ENCODE measurements at places on chromosomes 2 and 18.

DNA sequence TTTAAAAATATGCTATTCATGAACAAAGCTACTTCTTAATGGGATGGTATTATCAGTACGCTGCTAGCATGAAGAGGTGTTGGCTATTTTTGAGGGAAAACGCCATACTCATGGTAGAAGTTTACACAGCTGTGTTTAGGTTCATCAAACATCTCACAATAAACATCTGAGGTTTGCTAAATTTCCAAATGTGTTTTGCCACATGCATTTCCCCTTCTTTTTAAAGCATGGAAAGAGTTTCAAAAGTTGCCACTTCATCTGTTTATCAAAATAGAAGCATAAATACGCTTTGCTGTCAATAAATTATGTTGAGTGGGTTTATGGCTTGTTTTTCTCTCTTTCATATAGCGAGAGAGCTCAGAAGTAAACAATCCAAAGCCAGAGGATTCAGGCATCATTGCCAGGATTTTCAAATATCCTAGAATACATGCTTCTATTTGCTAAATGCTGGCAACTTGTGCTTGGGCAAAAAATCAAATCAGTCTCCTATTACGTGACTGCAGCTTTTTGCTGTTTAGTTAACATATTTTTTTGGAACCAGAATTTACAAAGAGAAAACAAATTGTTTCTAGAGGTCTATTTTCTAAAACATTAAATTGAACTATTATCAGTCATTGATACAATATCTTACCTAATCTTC is 1919.9 kb upstream of the LRRTM1 start:
- DNase-seq = no peak

DNA sequence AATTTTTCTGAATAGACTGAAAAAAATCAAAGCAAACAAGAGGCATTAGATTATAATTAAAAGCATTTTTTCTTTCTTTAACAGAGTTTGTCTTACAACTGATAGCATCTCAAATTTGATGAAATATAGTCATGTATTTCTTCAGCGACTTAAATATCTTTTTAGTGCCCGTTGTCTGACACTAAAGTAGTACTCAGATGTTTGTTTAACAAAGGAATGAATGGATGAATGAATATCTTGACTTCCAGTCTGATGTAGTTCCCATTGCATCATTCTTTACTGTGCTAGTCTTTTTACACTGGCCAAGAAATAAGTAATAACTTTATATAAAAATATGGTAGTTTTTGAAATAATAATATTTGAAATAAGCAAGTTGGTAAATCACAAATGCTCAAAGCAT is 111.1 kb downstream of the TTC27 start:
- DNase-seq = no peak

GRCh38 chr2:69767034-69767433 is 25.1 kb downstream of the ANXA4 start:
- DNase-seq = no peak

DNA sequence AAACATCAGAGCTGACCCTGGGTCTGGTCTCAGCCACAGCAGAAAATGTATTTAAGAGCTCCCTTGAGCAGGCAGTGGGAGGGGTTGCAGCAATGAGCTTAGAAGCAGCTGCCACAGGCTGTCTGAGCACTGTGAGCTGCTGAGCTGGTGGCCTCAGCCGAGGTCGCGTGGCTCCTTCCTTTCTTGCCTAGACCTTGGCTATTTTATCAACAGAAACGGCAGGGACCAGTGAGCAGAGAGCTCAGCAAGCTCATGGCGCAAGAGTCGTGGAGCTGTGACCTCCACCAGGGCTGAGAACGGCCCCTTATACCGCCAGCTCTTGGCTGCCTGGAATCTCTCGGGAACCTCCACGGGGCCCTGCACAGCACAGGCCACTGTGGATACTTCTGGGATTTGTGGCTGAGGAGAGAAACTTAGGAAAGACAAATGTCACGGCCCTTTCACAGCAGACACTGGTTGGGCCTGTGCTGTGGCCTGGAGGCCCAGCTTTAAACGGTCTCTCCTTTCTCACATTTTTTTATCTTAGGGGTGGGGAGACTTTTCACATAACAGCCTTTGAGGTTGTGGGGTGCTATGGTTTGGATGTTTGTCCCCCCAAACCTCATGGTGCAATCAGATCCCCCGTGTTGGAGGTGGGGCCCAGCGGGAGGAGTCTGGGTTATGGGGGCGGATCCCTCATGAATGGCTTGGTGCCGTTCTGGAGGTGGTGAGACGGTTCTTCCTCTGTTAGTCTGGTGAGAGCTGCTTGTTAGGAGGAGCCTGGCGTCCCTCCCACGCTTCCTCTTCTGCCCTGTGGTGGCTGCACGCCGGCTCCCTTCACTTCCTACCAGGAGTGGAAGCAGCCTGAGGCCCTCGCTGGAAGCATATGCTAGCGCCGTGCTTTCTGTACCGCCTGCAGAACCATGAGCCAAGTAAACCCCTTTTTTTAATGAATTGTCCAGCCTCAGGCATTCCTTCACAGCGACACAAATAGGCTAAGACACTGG is 1.7 kb downstream of the ALLC start:
- DNase-seq = no peak

DNA sequence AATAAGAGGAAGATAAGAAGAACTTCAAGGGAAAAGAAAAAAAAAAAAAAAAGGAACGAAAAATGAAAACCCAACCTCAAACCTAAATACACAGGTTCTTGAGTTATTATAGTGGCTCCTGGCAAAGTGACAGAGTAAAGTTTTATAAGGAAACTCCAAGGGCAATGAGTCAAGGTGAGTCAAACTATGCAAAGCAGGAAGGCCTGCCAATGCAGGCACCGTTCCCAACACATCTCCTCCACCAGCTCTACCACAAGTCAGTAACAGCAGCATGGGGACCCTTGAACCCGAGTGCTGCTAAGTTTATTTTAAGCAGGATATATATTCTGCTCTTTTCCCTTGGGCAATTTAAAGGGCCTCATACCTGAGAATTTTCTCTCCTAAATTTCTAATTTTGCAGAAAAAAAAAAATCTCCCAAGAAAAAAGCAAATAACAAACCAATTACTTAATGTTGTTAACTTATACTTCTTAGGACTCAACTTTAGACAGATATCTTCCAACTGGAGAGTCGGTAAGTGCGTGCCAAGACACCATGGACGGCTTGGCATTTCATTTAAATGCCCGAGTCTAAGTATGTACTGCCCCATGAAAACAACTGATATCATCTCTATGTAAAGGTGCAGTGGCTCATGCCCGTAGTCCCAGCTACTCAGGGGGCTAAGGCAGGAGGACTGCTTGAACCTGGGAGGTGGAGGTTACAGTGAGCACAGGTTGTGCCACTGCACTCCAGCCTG is 75.7 kb upstream of the TFCP2L1 start:
- peak; percentile 63 for DNase-seq

GRCh38 chr2:70936979-70937811 is 1.5 kb downstream of the ATP6V1B1 start:
- DNase-seq = no peak

- DNase-seq = no peak
Observed at GRCh38 chr2:78035804-78036203, 513.6 kb upstream of the LRRTM4 start.

DNA sequence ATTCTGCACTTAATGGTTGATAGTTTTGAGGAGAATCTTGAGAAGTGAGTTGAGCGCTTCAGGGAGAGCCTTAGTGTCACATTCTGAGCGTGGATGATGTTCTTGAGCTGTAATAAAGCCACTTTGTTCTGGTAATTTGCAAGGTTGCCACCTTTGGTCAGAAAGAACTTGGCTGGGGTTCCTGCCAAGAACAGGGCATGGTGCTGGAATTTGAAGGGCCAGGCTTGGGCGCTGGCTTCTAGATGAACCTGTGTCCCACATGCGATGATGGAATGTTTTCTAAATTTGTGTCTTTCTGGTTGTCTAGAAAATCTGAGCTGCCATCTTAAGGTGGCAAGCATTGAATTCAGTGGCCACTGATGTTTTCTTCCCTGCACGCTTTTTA is 124.1 kb upstream of the EML6 start:
- no peak for DNase-seq

DNA sequence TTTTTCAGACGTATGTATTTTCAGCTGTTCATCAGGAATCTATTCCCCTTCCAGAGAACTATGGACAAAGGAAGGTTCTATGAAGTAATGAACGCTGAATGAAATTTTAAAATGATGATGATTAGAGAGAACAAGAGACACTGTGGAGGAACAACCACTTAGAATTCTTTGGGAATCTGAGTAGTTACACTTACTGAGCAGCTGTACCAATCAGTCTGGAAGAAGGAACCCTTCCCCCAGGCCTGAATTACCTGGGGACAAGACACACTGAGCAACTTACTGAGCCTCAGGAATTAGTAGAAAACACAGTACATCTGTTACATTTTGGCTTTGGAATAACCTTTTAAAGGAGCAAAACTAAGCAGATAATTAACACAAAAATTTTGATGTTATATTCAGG is 1.9 kb downstream of the MSTN start:
- no peak for DNase-seq

- no peak for DNase-seq
Observed at GRCh38 chr18:3427944-3428343, 22.0 kb upstream of the TGIF1 start.

DNA sequence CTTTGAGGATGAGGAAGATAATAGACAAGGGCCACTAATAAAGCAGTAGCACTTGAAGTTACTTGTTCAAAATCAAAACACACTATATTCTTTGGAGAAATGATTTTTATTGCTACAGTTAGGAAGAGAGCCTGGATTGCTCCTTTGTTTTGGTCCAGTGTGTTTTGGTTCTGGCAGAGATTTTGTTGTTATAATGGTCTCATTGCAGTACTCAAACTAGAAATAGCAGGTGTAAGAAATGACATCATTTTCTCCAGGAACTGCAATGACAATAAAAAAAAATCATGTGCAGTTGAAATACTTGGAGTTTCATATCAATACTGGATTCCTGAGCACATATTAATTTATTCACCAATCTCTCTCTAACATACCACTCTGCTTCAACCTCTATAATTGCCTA is 490.3 kb downstream of the CCDC85A start:
- no peak for DNase-seq

GRCh38 chr2:217223222-217223930 is 363.5 kb upstream of the TNP1 start:
- DNase-seq = peak; percentile 93

DNA sequence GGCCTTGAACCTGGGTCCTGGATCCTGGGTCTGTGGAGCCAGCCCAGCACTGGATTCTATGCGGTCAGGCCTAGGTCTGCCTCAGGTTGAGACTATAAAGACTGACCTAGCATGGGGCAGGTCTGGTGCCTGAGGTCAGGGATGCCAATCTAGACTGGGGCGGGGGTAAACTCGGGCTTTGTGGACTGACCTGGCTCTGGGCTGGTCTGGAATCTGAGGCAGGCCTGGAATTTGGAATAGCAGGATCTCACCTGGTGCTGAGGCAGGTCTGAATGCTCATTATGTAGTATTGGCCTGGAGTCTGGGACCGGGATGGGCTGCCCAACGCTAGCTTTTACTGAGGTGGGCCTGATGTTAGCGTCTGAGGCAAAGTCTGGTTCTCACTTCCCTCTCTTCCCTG is 256.0 kb downstream of the KIAA1328 start:
- DNase-seq = no peak

GRCh38 chr18:49617329-49617695 is 55.5 kb downstream of the LIPG start:
- DNase-seq = no peak

DNA sequence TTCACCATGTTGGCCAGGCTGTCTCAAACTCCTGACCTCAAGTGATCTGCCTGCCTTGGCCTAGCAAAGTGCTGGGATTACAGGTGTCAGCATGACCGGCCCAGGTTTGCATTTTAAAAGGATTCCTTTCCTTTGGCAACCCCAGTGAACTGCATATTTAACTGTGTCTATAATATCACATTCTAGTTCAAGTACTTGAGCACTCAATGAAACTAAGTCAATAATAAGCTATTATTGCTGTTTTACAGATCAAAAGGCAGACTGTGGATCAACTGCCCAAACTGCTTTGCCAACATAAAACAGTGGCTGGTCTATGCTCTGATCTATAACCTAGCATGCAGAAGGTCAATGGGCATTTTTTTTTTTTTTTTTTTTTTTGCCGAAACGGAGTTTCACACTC is 144.5 kb downstream of the USP34 start:
- no peak for DNase-seq

GRCh38 chr2:172997031-172997430 is 78.6 kb upstream of the MAP3K20 start:
- DNase-seq = no peak

DNA sequence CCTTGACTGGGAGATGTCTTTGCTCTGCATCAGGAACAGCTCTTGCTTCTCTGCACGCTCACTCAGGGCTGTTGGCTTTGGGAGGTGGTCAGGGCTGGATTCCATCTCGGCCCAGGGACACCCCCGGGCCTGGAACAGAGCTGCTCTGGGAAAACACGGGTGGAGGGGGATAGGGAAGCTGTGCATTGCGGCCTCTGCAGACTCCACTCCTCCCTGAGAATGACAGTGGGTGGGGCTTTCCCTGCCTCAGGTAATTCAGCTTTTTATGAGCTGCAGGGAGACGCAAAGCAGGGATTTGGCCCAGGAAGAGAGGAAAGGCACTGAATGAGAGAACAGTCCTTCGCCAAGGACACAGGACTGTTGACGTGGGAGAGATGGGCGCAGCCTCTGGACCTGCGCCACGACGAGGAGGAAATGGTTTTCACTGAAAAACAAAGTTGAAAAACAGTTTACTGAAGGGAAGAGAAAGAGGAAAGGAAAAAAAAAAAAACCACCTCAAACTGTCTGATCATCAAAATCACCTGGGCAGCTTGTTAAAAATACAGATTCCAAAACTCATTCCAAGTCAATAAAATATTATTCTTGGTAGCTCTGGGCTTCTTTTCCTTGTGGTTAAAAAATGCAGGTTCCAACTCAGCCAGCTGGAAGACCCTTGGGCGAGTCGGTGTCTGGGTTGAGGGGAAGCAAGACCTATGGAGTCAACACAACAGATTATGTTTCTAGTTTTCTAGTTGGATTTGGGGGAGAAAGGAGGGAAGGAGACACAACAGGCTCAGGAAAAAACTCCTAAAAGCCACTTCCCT is 194.0 kb downstream of the ZFP36L2 start:
- peak; percentile 27 for DNase-seq

- peak; percentile 94 for DNase-seq
Observed at GRCh38 chr2:20446917-20447436, at the start of gene RHOB. Gene RHOB, plus strand, starts transcription at chr2:20447074. Its CDS starts 392 bp downstream, at chr2:20447466.

GRCh38 chr18:59272221-59272888 is 899 bp downstream of the RAX start:
- DNase-seq = no peak

- peak; percentile 65 for DNase-seq
Observed at GRCh38 chr2:15912203-15912602, 28.1 kb upstream of the MYCN start.

- DNase-seq = peak; percentile 54
Observed at GRCh38 chr2:62306751-62307468, 111.0 kb downstream of the B3GNT2 start.

- no peak for DNase-seq
Observed at GRCh38 chr18:13266218-13267100, 47.9 kb downstream of the LDLRAD4 start.

GRCh38 chr2:23915327-23915726 is 11.6 kb downstream of the ATAD2B start:
- DNase-seq = no peak
